WTC11 (cell line): ENCODE measurements at places on chromosomes 4 and X. TPM values are rescaled to one million over a fixed set of nuclear protein-coding genes. Genes with fewer than 3 reads are reported as not detected.

Gene ZFP92
- total RNA-seq: 0.23 to 0.31 TPM (median 0.27 TPM) in 3 replicates

GRCh38 chr4:67861513-67861912, 22.3 kb downstream of the TMPRSS11D start:
- no peak overlapping the region for H3K27ac ChIP-seq
- peaks cover 3% of the 10 kb centered on the region for H3K4me1 ChIP-seq
- H3K27me3 ChIP-seq: no peaks in the 10 kb centered on the region
- H3K4me3 ChIP-seq: no peak overlapping the region

GRCh38 chr4:39528061-39528465, 824 bp upstream of the UGDH start:
- H3K36me3 ChIP-seq: peaks cover 47% of the 10 kb centered on the region
- no peak for DNase-seq
- peaks cover 22% of the 10 kb centered on the region for H3K4me1 ChIP-seq
- peak overlapping the region; percentile 99 for H3K27ac ChIP-seq
- H3K4me3 ChIP-seq: peak overlapping the region; percentile 99

GRCh38 chr4:52552778-52553177, 106.3 kb downstream of the USP46 start:
- H3K36me3 ChIP-seq: no peaks in the 10 kb centered on the region
- no peak overlapping the region for H3K27ac ChIP-seq
- H3K4me1 ChIP-seq: peaks cover 39% of the 10 kb centered on the region
- DNase-seq: no peak
- H3K27me3 ChIP-seq: no peaks in the 10 kb centered on the region

Gene CYLC1
- not detected in 3 replicates for total RNA-seq

DNA sequence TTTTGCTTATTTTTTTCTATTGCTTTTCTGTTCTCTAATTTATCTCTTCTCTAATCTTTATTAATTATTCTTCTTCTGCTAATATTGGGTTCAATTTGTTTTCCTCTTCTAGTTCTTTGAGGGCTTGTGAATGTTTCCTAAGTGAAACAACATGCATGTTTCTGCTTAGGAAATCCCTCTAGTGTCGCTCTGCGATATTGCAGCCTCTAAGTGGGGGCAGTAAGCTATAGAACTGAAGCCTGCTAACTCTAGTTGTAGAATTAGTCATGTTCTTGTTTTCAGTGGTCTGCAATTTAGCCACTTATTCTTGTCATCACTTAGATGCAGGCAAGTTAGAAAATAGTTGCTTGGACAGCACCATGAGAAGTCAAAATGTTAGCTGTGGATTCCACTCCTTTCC, 222.6 kb downstream of the SPIN4 start:
- H3K4me1 ChIP-seq: no peaks in the 10 kb centered on the region
- H3K36me3 ChIP-seq: peaks cover 19% of the 10 kb centered on the region
- H3K27me3 ChIP-seq: no peaks in the 10 kb centered on the region; the same call in 1 of the 2 replicates
- no peak overlapping the region for H3K4me3 ChIP-seq
- peak; percentile 14 for DNase-seq
- H3K27ac ChIP-seq: no peak overlapping the region

Gene PARM1
- 3.5 to 6.3 TPM (median 4.1 TPM) in 3 replicates for total RNA-seq

- H3K27ac ChIP-seq: peak overlapping the region; percentile 78
- H3K27me3 ChIP-seq: no peaks in the 10 kb centered on the region
- peaks cover 58% of the 10 kb centered on the region for H3K4me1 ChIP-seq
- 0 out of 2 replicates have a peak, but pooled peaks cover 2% of the 10 kb centered on the region for H3K36me3 ChIP-seq
Measured at GRCh38 chrX:24148535-24149350, 786 bp upstream of the ZFX start.

Gene RBM3
- 97.7 to 148 TPM (median 99.6 TPM) in 3 replicates for total RNA-seq

GRCh38 chr4:128635141-128635954, 174.2 kb upstream of the JADE1 start:
- DNase-seq: no peak
- H3K27me3 ChIP-seq: no peaks in the 10 kb centered on the region
- peak overlapping the region; percentile 96 for H3K27ac ChIP-seq
- H3K4me1 ChIP-seq: peaks cover 55% of the 10 kb centered on the region

Gene JAKMIP1
- total RNA-seq: 4.0 to 5.6 TPM (median 5.4 TPM) in 3 replicates

Gene MEPE
- not detected in 3 replicates for total RNA-seq

Gene PIR
- total RNA-seq: 17.1 to 21.0 TPM (median 19.9 TPM) in 3 replicates

GRCh38 chr4:76830612-76830963, 67.4 kb downstream of the SOWAHB start:
- no peak overlapping the region for H3K4me3 ChIP-seq
- peaks cover 17% of the 10 kb centered on the region for H3K4me1 ChIP-seq
- no peak for DNase-seq
- no peaks in the 10 kb centered on the region for H3K27me3 ChIP-seq
- no peaks in the 10 kb centered on the region for H3K36me3 ChIP-seq
- no peak overlapping the region for H3K27ac ChIP-seq

Gene SPANXC
- not detected in 3 replicates for total RNA-seq

DNA sequence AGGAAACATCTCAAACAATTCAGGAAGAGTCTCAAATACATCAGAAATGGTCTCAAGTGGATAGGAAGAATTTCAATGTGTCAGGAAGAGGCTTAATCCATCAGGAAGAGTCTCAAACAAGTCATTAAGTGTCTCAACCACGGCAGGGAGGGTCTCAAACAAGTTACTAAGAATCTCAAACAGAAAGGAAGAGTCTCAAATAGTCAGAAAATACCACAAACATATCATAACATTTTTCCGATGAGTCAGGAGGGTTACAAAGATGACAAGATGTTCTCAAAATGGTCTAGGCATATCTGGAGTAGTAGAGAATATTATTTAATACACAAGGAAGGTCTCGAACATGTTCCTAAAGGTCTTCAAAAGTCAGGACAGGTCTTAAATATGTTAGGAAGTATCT, 109.3 kb upstream of the USP9X start:
- peaks cover 11% of the 10 kb centered on the region for H3K4me1 ChIP-seq
- no peak overlapping the region for H3K4me3 ChIP-seq
- DNase-seq: no peak
- H3K27ac ChIP-seq: no peak overlapping the region
- H3K27me3 ChIP-seq: peaks cover 3% of the 10 kb centered on the region; the same call in 1 of the 2 replicates

- no peak for DNase-seq
- no peak overlapping the region for H3K4me3 ChIP-seq
- H3K4me1 ChIP-seq: peaks cover 28% of the 10 kb centered on the region
- no peak overlapping the region for H3K27ac ChIP-seq
- H3K36me3 ChIP-seq: no peaks in the 10 kb centered on the region
Measured at GRCh38 chrX:37578045-37578444, 6.6 kb downstream of the LANCL3 start.

Gene CENPVL2
- 3.1 to 3.7 TPM (median 3.5 TPM) in 3 replicates for total RNA-seq

Gene SOD3
- total RNA-seq: 4.1 to 8.2 TPM (median 8.0 TPM) in 3 replicates

GRCh38 chr4:39616651-39617050, 22.0 kb downstream of the SMIM14 start:
- peaks cover 3% of the 10 kb centered on the region; the same call in 1 of the 2 replicates for H3K36me3 ChIP-seq
- no peak for DNase-seq
- peak overlapping the region; percentile 59; the same call in 1 of the 2 replicates for H3K27ac ChIP-seq

GRCh38 chr4:3659131-3659530, 107.1 kb upstream of the ADRA2C start:
- DNase-seq: no peak
- no peaks in the 10 kb centered on the region for H3K27me3 ChIP-seq
- peaks cover 17% of the 10 kb centered on the region for H3K4me1 ChIP-seq
- H3K27ac ChIP-seq: no peak overlapping the region

GRCh38 chr4:112329672-112330375, 32.7 kb downstream of the ALPK1 start:
- peaks cover 9% of the 10 kb centered on the region for H3K27me3 ChIP-seq
- H3K4me1 ChIP-seq: no peaks in the 10 kb centered on the region
- DNase-seq: no peak
- H3K27ac ChIP-seq: no peak overlapping the region

Gene F11
- total RNA-seq: 1.6 to 1.9 TPM (median 1.6 TPM) in 3 replicates

DNA sequence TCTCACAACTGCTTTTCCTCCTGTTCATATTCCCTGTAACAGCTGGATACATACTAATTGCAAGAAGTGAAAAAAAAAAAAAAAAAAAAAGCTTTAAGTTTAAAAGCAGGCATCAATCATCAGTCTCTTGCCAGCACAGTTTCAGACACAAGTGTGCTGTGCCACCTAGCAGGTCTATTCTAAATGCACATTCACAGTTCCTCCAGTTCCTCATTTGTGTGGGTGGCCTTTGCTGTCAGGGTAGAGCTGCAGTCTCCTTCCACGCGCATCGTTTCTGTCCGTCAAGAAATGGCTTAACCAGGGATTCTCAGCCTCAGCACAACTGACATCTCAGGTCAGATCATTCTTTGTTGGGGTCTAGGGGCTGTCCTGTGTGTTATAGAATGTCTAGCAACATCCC, 61.6 kb downstream of the SCML1 start:
- peaks cover 4% of the 10 kb centered on the region; the same call in 1 of the 2 replicates for H3K4me1 ChIP-seq
- no peak overlapping the region for H3K4me3 ChIP-seq
- DNase-seq: no peak
- H3K27ac ChIP-seq: no peak overlapping the region
- no peaks in the 10 kb centered on the region for H3K27me3 ChIP-seq
- H3K36me3 ChIP-seq: no peaks in the 10 kb centered on the region

DNA sequence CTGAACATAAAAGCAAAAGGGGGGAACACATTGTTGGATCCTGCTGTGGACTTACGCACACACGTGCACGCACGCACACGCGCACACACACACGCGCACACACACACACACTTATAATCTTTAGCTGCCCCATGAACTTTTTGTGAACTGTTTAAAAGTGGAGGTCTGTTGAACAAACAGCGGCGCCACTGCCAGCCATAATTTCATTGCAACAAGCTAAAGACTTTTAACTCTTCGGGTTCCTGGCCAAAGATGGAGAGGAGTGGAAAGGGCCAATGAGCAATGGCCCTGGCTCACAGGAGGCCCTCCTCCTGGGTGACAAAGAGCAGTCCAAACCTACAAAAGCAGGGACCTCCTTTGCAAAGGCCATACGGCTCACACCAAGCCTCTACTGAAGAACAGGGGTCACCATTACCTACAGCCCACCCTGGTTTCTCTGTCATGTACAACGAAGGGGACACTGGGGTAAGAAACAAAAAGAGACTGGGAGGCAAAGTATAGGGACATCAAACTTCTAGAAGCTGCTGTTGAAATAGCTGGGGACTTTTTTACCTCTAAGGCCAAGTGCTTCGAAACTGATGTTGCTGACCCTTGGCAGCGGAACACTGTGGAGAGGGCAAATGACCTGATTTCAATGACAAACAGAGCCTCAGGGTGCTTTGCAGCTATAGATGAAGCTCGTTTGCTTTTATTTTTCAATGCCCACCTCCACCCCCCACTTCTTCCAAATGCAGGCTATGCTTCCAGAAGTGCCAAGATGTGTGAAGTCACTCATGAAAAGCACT, 16.7 kb downstream of the BCOR start:
- H3K4me3 ChIP-seq: peak overlapping the region; percentile 52
- DNase-seq: no peak
- H3K4me1 ChIP-seq: peaks cover 69% of the 10 kb centered on the region
- peaks cover 15% of the 10 kb centered on the region for H3K27me3 ChIP-seq

DNA sequence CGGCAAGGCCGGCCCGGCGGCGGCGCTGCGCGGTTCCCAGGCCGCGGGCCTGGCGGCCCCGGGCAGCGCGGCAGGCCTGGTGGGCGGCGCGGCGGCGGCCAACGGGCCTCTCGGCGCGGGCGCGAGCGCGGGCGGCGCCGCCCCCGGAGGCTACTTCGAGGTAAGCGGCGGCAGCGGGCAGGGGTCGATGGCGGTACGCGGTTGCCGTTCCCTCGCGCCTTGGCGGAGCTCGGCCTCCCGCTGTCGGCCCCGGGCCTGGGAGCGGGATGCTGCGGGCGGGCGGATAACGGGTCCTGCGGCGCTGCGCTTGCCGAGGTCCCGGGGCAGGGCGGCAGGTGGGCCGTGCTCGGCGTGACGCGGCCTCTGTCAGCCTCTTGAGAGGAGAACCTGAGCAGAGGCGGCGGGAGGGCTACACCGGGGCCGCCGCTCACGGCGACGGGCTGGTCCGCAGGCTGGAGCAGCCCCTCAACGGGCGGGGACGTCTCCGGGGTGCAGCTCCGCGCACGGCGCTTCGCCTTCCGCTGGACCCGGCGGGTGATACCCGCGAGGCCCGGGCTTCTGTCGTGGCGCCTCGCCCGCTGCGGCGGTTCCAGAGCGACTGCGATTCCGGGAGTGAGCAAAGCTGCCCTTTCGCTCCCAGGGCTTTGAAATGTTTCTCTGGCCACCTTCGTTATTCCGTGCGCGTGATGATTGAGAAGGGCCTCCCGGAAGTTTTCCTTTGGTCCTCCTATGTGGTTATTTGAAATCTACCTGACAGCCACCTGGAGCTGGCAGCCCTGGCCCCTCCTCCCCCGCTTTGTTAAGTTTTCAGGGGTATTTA, 774 bp downstream of the FAM193A start:
- H3K4me1 ChIP-seq: peaks cover 11% of the 10 kb centered on the region
- H3K27me3 ChIP-seq: no peaks in the 10 kb centered on the region

DNA sequence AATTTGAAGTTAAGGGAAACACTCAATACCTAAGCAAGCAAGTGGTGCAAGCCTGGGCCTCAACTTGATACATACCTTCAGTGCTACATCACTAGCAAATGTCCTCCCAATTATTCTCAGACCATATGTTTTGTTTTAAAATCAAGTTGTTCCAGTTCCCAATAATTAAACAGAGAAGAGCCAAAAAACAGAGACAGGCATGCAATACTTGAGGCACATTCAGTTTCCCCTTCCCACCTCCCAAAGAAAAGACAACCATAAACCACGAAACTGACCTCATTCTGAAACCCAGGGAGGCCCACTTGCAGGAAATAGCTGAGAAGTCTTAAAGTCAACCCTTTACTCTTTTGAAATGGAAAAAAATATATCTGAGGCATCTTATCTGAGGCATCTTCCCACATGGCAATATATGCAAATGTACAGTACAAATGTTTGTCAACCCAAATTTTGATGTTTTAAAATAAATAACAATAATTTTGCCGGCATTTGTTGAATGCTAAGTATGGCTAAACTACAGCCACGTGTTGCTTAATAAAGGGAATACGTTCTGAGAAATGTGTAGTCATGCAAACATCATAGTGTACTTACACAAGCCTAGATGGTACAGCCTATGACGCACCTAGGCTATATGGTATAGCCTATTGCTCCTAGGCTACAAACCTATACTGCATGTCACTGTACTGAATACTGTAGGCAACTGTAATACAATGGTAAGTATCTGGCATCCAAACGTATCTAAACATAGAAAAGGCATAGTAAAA, 147.5 kb downstream of the TSPAN5 start:
- H3K27ac ChIP-seq: no peak overlapping the region
- H3K36me3 ChIP-seq: peaks cover 1% of the 10 kb centered on the region; the same call in 1 of the 2 replicates
- no peak for DNase-seq
- H3K27me3 ChIP-seq: no peaks in the 10 kb centered on the region
- H3K4me3 ChIP-seq: no peak overlapping the region

DNA sequence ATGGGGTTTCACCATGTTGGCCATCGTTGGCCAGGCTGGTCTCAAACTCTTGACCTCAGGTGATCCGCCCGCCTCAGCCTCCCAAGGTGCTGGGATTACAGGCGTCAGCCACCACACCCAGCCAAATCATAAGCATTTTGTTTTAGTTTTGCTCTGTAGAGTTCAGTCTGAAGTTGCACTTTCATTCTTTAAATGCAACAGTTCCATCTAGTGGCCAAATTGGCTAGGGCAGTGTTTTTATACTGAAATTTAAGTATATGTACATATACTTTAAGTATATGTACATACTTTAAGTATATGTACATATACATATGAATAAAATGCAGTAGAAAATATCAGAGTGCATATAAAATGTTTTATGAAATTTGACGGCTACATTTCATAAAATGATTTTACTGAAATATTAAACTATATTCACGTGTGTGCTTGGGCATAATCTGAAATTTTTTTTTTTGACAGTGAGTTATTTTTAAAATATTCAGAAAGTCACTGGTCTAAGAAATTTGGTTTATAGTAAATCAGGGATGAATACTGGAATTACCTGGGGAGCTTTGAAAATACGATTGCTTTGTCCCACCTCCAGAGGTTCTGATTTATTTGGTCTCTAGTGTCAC, 145.5 kb downstream of the NWD2 start:
- H3K36me3 ChIP-seq: no peaks in the 10 kb centered on the region
- no peak overlapping the region for H3K4me3 ChIP-seq
- H3K27me3 ChIP-seq: no peaks in the 10 kb centered on the region
- H3K4me1 ChIP-seq: peaks cover 28% of the 10 kb centered on the region
- no peak overlapping the region for H3K27ac ChIP-seq
- DNase-seq: peak; percentile 16

Gene CXCL5
- total RNA-seq: 3.6 to 8.8 TPM (median 8.1 TPM) in 3 replicates

Gene AMTN
- total RNA-seq: not detected in 3 replicates

Gene CXorf49
- total RNA-seq: not detected in 3 replicates
